ENCODE measurements at places on chromosomes 13 and 19. TPM values are rescaled to one million over a fixed set of nuclear protein-coding genes. Genes with fewer than 3 reads are reported as not detected.

Gene LONP1
- 52.7 TPM for total RNA-seq

Gene C2CD4C
- 9.6 TPM for total RNA-seq

Gene HPN
- total RNA-seq = 1.0 TPM

Gene HIF3A
- total RNA-seq = 13.5 TPM

Gene AP1M2
- 8.2 TPM for total RNA-seq

Gene SPTBN4
- total RNA-seq = 1.4 TPM

Gene FXYD7
- not detected for total RNA-seq

Gene CEACAM7
- total RNA-seq = not detected

Gene PCSK4
- 1.4 TPM for total RNA-seq

Gene CERS1
- not detected for total RNA-seq

Gene FBXW9
- 3.4 TPM for total RNA-seq

Gene KLK2
- total RNA-seq = not detected

Gene ZNF586
- total RNA-seq = 16.9 TPM

Gene CYP2F1
- not detected for total RNA-seq

Gene ACER1
- not detected for total RNA-seq

Gene ADM5
- total RNA-seq = 2.8 TPM

Gene MAP4K1
- total RNA-seq = 2.6 TPM

Gene ZNF571
- total RNA-seq = 3.7 TPM

Gene PSG3
- not detected for total RNA-seq

Gene SSC5D
- total RNA-seq = 3.2 TPM

Gene SYT5
- total RNA-seq = not detected

Gene MCEMP1
- total RNA-seq = 2.2 TPM

Gene CPB2
- total RNA-seq = not detected

Gene CLDN10
- 0.47 TPM for total RNA-seq

Gene CASP14
- not detected for total RNA-seq

Gene SYDE1
- total RNA-seq = 26.6 TPM

Gene PCDH8
- not detected for total RNA-seq

Gene C13orf42
- total RNA-seq = not detected

Gene ZNF835
- 8.1 TPM for total RNA-seq

Gene PLVAP
- total RNA-seq = 139 TPM

Gene SLC10A2
- total RNA-seq = not detected

Gene S1PR4
- 1.1 TPM for total RNA-seq

Gene PNMA8A
- 3.5 TPM for total RNA-seq

Gene CCDC61
- total RNA-seq = 6.3 TPM

All from omental fat pad (tissue), 4 donors.